LHCN-M2 (cell line): ENCODE measurements at places on chromosomes 7 and 10. TPM values are rescaled to one million over a fixed set of nuclear protein-coding genes. Genes with fewer than 3 reads are reported as not detected.
A peak's percentile ranks its signal among the peaks of the same experiment; 100 is the strongest.

DNA sequence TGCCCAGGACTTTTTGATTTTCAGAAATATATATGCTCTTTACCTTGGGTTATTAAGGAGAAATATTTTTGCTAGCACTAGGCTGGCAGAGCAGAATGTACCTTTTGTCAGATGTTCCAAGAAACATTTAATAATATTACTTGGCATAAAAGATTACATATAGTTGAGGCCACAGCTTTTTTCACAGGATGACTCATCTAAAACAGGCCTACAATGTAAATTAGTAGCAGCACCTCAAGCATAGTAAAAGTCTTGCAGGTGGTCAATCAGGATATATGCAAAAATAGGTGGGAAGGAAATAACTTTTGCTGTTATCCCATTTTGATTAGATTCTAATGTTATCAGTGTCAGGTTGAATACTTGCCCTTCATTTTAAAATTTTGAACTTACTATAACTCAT is 14.9 kb upstream of the ITGB1 start:
- no peak for DNase-seq

GRCh38 chr7:17040716-17041115 is 158.9 kb upstream of the AGR3 start:
- DNase-seq: no peak

DNA sequence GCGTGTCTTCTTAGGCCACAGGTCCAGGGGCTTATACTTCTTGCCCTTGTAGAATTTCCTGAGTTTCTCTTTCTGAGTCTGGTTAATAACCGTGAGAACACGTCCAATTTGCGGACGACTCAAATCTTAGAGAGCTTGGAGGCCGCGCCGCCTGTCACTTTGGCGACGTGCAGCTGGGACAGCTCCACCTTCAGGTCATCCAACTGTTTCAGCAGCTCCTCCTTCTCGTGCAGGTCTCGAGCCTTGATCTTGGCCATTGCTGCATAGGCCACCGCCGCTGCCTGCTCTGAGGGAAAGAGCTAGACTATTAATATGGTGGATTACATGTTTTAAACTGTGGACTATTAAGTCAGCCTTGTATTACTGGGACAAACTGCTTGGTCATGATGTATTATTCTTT is 26.9 kb downstream of the EVX1 start:
- no peak for DNase-seq

DNA sequence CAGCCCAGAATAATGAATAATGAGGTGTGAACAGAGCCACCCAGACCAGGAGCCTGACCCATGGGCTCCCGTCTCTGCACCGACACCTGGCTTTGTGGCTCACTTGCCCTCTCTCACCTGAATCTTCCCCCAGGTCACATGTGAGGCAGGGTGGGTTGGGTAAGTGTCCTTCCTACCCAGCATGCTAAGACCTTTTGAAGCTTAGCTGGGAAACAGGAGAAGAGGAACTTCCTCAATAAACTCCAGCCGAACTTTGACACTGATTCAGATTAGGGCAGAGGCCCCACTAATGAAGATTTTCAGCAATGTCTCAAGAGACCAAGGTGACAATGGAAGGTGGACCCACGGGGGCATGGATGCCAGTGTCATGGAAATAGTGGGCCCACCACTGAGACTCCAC is 46.6 kb upstream of the AQP1 start:
- no peak for DNase-seq

DNA sequence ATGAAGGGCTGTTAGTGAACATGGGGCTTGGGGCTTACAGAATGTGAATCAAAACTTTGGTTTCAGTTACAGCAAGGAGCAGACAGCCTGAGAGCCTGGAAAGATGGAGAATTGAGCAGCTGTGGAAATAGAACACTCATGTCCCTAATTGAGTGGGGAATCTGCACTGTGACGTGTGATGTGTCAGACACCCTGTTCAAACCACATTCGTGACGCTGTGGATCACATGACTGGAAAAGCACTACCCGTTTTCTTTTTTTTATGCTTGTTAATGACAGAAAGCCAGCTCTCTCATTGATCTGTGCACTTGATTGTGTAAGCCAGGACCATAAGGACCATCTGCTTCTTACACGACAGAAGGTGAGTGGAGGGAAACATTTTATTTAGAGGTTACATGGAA is 15.1 kb upstream of the TBX20 start:
- peak; percentile 80 for DNase-seq

DNA sequence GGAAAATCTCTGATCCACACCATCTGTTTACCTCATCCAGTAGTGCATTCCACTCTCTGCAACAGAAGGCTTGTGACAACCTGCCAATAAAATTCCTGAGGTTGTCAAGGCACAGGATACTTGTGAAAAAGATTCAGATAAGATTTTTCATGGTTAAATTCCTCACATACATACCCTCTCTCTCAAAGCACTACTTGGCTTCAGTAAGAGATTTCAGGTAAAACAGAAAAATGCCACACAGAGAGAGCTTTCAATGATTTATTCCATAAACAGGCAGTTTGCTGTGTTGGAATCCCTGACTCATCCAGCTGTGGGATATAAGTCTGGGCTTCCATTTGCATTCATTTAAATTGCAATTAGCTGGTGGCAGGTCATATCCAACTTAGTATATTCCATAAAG is 99.7 kb upstream of the CAV2 start:
- DNase-seq: peak; percentile 44

GRCh38 chr7:29508608-29509007 is 55.0 kb upstream of the PRR15 start:
- no peak for DNase-seq

DNA sequence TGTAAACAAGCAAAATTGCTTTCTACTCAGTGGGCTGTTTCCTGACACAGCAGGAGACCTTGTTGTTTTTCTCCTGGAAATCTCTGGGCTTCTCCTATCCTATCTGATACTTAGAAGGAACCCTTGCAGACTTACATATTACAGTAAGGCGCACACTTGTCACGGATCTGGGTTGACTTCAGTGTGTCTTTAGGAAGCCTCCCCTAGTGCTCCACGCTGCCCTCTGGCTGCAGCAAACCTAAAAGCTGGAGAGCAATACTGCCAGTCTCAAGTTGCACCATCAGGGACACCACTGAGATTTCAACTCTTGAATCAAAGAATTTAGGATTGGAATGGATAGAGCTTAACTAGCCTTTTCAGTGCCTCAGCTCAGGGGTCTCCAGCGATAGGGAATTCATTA is 495.3 kb downstream of the LRMDA start:
- DNase-seq: peak; percentile 18

DNA sequence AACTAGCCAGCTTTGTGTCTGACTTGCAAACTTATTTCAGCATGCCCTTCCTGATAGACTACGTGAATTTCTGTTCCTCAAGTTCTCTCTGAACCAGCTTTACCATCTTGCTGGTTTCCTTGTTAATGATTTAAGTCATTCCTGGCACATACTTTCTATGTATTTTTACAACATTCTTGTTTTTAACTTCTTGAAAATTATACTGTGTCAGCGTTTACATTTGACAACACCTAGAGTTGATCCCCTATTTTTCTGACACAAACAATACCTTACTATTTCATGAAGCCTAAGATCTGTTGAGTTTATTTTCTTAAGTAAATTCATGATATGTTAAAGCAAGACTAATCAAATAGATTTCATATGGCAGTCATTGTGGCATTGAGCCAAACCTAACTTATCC is 686.3 kb downstream of the XPNPEP1 start:
- no peak for DNase-seq

GRCh38 chr7:1738511-1738910 is 68.4 kb downstream of the ELFN1 start:
- no peak for DNase-seq

DNA sequence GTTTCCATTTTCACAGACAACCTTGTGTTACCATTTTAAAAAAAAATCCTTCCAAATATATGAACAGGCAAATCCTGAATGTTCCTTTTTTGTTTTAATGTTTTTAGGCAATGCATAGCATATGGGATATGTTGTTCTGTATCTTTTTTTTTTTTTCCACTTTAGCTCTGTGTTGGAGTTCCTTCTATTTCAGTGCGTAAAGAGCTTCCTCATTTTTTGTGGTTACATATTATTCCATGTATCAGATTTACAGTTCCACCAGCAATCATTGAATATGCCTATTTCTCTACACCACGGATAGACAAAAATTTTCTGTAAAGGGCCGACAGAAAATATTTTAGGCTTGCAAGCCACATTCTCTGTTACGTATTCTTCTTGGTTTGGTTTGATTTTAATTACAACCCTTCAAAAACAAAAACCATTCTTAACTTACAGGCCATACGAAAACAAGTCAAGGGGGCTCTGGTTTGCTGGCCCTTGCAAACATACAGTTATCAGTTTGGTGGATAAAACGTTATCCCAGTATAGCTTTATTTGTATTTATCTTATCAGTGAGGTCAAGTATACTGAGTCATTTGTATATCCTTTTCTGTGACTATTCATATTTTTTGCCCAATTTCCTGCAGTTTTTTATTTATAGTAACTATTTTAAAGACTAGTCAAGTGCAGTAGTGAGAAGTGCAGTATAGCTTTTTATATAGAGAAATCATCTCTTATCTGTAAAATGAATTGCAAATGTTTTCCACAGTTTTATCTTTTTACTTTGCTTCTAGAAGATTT is 55.7 kb downstream of the RALA start:
- DNase-seq: no peak

Gene HOXA4
- 7.5 and 8.9 TPM in 2 replicates for total RNA-seq

Gene CRPPA
- 3.7 and 4.5 TPM in 2 replicates for total RNA-seq

Gene MYH16
- not detected in 2 replicates for total RNA-seq

Gene RFC2
- total RNA-seq: 85.3 and 99.9 TPM in 2 replicates

Gene PAPSS2
- total RNA-seq: 34.5 and 41.2 TPM in 2 replicates

Gene MMD2
- not detected in 2 replicates for total RNA-seq

Gene NANOS1
- total RNA-seq: 0.45 and 0.98 TPM in 2 replicates
